ENCODE measurements at places on chromosomes 6 and 20. TPM values are rescaled to one million over a fixed set of nuclear protein-coding genes. Genes with fewer than 3 reads are reported as not detected.

DNA sequence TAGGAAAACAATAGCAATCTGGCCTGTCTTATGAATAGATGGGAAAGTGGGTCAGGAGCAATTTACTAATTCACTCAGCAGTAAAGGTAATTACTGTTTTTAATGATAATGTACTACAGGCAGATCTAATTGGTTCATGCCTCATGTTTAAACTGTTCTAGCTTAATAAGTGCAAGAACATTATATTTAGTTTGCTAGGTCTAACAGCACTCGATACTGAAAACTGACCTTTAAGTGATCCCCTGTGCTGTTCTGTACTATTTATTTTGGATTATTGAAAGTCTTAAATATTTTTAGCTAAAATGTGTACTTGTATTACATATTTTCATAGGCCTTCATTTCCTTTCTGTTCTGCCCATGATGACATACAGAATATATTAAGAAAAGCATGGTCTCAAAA lies 998.0 kb upstream of the GJE1 start:
- H3K4me1 ChIP-seq: no peaks in the 10 kb centered on the region
- H3K4me3 ChIP-seq: no peak overlapping the region
- H3K27ac ChIP-seq: no peak overlapping the region
- H3K27me3 ChIP-seq: no peaks in the 10 kb centered on the region

GRCh38 chr6:41255638-41256246 lies 27.6 kb downstream of the TREML4 start:
- no peak overlapping the region for H3K27ac ChIP-seq
- no peak for DNase-seq
- H3K4me1 ChIP-seq: peaks cover 29% of the 10 kb centered on the region

The HLA-DRB1 gene
- total RNA-seq: 88.9 TPM

The ENPP1 gene
- 12.9 TPM for total RNA-seq

The IP6K3 gene
- total RNA-seq: not detected

The GATA5 gene
- 12.8 TPM for total RNA-seq

The DNPH1 gene
- total RNA-seq: 47.8 TPM
